Dermis blood vessel endothelial cell (primary cell): ENCODE measurements at places on chromosomes 6 and 20. TPM values are rescaled to one million over a fixed set of nuclear protein-coding genes. Genes with fewer than 3 reads are reported as not detected.

DNA sequence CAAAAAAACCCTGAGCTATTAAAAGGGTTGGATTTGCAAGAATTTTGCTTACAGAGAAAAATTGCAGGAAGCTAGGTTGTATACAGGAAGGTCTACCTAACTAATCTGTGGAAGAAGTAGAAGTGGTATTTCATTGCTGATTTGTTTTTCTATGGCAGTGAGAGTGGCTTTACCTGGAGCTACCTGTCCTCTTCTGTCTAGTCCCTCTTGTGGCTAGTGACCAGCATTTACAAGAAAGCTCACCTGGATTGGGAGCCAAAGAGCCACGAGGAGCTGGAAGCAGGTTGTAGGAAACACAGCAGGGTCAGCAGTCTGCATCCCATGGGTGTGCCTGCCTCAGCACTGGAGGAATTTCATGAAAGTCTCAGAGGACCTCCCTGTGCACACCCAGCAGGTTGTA lies 120.3 kb upstream of the RALGAPA2 start:
- no peak for DNase-seq

GRCh38 chr6:128327890-128328289 lies 192.5 kb downstream of the PTPRK start:
- DNase-seq, result peak; percentile 55

DNA sequence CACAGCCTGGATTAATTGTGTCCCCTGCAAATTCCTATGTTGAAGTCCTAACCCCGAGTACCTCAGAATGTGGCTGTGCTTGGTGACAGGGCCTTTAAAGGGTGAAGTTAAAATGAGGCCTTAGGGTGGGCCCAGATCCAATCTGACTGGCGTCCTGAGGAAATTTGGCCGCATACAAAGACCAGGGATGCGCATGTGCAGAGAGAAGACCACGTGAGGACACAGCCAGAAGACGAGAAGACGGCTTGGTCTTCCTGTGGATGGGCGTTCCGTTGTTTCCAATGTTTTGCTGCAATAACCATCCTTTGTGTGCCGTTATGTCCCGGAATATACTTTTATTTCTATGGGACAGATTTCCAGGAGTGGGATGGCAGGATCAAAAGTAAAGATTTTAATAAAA lies 40.9 kb upstream of the SLC22A2 start:
- DNase-seq, result no peak

DNA sequence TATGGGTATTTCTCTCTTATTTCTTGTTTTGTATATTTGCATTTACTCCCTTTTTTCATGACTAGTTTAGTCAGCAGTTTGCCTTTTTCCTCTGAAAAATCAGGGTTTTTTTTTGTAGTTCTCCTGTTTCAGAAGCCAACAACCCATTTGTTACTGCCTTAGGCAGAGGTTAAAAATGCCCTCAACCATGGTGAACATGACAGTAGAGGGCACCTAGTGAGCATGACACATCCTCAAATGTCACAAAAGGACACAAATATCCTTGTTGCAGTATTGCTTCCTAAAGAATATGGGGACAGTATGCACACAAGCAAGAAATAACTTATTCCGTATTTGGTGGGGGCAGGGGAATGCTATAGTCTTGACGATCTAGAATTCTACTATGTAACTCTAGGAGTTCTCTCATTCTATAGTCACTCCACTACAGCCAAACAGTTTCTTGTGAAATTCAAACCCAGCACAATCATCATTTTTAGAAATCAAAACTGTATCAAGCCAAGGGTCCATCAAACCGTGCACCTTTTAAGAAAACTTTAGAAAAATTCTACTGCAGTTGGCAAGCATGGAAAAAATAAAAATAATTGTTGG lies 47.0 kb downstream of the GOPC start:
- no peak for DNase-seq

DNA sequence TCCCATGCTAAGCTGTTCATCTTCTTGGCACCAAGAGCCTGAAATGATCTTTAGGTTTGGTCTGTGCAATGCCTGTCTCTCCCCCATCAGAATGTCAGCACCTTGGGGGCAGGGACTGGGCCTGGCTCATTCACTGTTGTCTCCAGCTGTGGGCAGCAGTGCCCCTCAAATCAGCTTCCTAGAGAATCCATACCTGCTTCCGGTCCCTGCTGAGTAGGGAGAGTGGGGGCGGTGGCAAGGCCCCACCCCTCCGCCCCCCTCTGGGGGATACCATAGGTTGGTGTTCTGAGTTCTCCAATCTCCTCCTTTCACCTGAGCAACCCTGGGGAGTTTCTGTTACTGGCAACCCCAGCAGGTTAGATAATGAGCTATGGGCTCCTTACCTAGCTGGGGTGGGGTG lies 19.2 kb upstream of the SPDEF start:
- DNase-seq, result no peak

DNA sequence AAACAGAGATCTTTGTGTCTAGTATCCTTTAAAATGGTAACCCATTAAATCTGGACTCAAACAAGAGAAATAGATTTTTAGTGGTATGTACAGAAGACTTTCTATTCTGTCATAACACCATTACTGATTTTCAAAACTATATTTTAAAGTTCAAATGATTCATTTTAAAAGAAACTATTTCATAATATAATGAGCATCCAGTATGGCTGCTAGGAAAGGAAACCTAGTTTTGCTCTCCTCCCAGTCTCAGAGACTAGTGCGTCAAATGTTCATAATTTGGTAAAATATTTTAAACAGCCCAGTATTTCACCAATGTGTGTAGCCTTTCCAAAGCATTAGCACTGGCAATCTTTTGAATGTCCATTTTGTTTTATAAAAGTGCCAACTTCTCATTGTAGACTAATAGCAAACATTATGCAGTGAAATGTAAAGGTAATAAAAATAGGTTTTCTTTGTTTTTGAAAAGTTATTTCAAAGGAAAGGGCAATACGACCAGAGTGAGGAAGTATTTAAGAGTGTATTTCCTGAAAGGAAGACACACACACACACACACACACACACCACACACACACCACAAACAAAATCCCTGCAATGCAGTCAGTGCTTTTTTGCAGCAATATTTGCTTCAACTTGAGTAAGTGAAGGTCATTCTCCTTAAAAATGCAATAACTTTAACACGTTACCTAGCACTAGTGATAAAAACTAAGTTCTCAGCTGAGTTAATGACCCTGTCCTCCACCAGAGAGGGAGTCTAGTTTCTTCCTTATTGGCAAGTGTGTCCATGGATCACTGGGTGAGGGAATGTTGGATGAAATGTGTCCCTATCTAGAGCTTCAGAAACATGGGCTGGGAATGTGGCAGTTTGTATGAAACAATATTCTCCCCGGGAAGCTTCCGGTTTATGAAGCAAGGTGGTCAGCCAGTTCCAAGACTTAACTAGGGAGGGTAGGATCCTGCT lies 4.6 kb downstream of the PPP1R3G start:
- peak; percentile 56 for DNase-seq

DNA sequence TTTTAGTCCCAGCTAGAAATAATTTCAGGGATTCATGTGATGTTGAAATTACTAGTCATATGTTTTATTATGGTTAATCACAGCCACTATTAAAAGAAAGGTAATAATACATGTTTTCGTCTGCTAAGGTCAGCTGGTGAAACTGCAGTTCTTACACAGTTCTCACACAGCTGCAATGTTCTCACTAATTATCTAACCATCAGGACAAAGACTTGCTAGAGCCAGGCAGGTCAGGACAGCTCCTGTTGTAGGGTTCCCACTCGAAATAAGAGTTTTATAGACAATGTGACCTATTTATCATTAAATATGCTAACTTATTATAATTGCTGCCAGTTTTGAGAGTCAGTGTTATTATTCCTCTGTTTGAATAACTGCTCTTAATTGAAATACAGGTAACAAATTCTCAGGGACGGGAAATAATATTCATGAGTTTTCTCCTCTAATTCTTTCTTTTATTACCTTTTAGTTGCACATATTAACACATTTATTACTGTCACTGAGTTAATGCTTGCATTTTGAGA lies 97.9 kb downstream of the GJA1 start:
- DNase-seq, result no peak

The EMILIN3 gene
- total RNA-seq, result under 0.01 and 0.09 TPM in 2 replicates

The FRK gene
- total RNA-seq, result 0.05 and 0.17 TPM in 2 replicates

DNA sequence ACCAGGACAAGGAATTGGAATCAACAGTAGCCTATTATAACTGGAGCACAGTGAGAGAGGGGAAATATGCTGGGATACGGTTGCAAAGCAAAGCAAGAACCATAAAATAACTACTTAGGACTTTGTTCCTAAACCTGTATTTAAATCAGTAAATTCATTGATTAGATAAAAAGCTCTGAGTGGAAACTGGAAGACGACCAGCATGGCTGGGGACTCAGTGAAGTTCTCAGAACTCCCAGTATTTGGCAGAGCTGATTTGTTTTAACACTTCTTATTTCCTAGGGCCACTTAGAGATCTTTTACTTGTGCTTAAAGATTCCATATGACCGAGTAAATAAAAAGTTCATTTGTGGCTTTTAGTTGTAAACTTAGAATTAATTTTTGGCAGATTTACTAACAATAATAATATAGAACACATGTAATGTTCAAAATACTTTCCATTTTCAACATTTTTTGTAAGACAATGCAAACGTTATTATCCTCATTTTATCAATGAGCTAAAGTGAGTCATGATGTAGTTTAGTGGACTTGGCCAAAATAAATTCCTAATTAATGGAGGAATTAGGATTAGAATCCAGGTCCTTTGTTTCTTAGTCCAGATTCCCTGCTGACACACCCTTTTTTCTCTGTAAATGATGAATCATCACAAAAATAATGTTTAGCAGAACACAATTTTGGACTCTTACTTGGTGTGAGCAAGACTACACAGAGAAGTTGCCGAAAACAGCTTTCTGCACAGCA lies 392.9 kb downstream of the GJA1 start:
- DNase-seq, result no peak

DNA sequence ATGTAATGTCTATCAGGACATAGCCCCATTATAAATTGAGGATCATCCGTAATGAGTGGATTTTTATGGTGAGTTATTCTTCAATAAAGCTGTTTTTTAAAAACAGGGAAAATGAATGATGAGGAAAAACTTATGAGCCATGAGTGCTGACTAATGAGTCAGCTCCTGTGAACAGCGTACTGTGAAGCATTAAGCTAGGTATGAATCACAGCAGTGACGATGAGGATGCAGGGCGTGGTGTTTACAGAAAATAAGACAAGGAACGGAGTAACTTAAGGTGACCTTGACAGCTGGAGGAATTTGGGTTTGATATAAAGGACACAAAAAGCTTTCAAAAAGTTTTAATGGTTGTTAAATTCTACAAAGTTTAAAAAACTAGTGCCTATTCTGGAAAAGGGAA lies 96.3 kb downstream of the FOXF2 start:
- peak; percentile 53 for DNase-seq

The TP53INP2 gene
- 5.8 and 9.9 TPM in 2 replicates for total RNA-seq

DNA sequence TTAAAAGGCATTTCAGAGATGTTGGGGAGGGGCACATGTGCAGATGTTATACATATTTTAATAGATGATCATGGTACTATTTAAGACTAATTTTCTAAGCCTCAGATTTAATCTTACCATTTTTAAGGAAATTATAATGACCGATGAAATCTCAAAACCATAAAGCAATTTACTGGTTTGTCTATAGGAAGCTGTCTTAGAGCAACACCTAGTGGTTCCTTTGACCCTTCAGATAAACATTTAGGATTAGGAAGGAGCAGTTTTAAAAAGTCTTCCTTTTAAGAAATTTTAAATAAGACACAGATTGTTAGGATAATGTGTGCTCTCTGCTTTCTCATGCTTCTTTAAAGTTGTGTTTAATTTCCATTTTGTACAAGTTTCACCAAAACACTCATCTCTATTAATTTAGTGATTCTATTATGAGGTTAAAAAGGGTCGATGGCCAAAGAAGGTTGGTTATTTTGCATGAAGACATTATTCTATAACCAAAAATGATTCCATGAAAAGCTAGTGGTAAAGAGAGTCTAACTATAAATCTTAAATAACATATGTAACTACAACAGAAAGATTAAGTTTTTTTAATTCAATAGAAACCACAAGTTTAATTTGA lies 376.4 kb downstream of the HACE1 start:
- peak; percentile 33 for DNase-seq

The UBE2C gene
- 9.9 and 30.2 TPM in 2 replicates for total RNA-seq

- no peak for DNase-seq
These were observed 48.9 kb downstream of the CLIC5 start for GRCh38 chr6:45966797-45967196.

- DNase-seq, result no peak
These were observed 73.5 kb downstream of the TTLL2 start for GRCh38 chr6:167398214-167399050.

DNA sequence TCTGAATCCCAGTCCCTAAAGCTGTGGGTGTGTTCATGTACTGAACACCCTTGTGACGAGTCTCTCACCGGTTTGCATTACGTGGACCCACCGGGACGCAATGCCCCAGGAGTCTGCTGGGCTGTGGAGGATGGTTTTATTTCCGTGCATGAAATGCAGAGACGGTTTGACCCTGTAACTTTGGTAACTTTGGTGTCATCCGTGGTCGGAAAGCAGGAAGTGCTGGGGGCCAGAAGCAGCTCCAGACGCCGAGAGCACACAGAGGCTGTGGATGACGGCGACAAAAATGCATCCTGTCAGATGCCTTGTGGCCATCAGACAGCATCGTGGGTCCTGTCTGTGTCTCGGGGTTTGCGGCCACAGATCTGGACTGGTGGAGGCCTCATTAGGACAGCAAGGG lies 7.2 kb downstream of the BHLHE23 start:
- no peak for DNase-seq

GRCh38 chr6:6622501-6622900 lies 34.0 kb downstream of the LY86 start:
- no peak for DNase-seq

The PPP1R16B gene
- 247 and 304 TPM in 2 replicates for total RNA-seq

GRCh38 chr6:15915508-15916178 lies 213.2 kb upstream of the MYLIP start:
- DNase-seq, result no peak

The ULBP1 gene
- 0.17 and 0.23 TPM in 2 replicates for total RNA-seq

DNA sequence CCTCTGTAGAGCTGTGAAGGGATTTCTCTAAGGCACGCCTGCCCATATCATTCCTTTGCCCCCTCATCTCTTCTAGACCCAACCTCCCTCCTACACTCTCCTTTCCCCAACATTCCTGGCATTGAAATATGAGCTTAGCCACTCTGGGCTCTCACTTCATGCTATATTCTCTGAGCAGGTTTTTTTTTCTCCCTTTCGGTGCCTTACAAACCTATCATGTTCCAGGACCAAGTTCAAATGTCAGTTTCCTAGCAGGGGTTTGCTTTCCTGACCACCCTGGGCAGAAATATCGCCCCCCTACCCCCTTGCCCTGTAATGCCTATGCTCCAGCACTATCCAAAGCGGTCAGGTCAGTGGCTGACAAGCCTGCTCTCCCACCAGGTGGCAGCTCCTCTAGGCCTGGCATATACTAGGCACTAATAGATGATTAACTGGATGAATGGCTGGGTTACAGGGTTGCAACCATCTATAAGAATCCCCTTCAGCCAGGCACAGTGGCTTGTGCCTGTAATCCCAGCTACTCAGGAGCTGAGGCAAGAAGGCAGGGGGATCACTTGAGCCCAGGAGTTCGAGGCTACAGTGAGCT lies 25.7 kb upstream of the AAR2 start:
- peak; percentile 14 for DNase-seq

GRCh38 chr6:90025523-90026061 lies 131.3 kb downstream of the GJA10 start:
- DNase-seq, result no peak

GRCh38 chr6:105733556-105734162 lies 330.8 kb upstream of the PREP start:
- peak; percentile 64 for DNase-seq

The SEMG1 gene
- not detected in 2 replicates for total RNA-seq

The DTNBP1 gene
- 13.6 and 16.0 TPM in 2 replicates for total RNA-seq

The EPB41L1 gene
- total RNA-seq, result 16.0 and 21.1 TPM in 2 replicates

GRCh38 chr20:5191829-5192569 lies 65.2 kb downstream of the CDS2 start:
- DNase-seq, result peak; percentile 88

The MYLK2 gene
- 8.5 and 8.7 TPM in 2 replicates for total RNA-seq

- DNase-seq, result peak; percentile 67
These were observed 7.0 kb upstream of the KIFC1 start for GRCh38 chr6:33384581-33385020.

The LHFPL5 gene
- not detected in 2 replicates for total RNA-seq
